ENCODE measurements at places on chromosomes 5 and 9. TPM values are rescaled to one million over a fixed set of nuclear protein-coding genes. Genes with fewer than 3 reads are reported as not detected.

The SNAPC4 gene
- 28.0 TPM for total RNA-seq

The CCL21 gene
- total RNA-seq = not detected

The PCDHGC3 gene
- total RNA-seq = not detected

The PRRT1B gene
- total RNA-seq = not detected

The SH2D3C gene
- 20.4 TPM for total RNA-seq

The PLAC8L1 gene
- total RNA-seq = not detected

The C5 gene
- 1.5 TPM for total RNA-seq

The DEPDC1B gene
- 25.5 TPM for total RNA-seq

The FAM151B gene
- 0.30 TPM for total RNA-seq

The CNTNAP3B gene
- not detected for total RNA-seq

The LAMC3 gene
- total RNA-seq = 0.91 TPM

The CBY3 gene
- 0.68 TPM for total RNA-seq

The TMEM232 gene
- total RNA-seq = 1.2 TPM

The CSF1R gene
- not detected for total RNA-seq

The CDH6 gene
- total RNA-seq = not detected

The EIF4E1B gene
- total RNA-seq = not detected

The CAMK2A gene
- total RNA-seq = not detected

The HMMR gene
- 88.6 TPM for total RNA-seq

The PCDHAC2 gene
- not detected for total RNA-seq

The RNF183 gene
- total RNA-seq = not detected

The PAXX gene
- 60.1 TPM for total RNA-seq

The ADAMTS19 gene
- total RNA-seq = not detected

The PCDHB15 gene
- total RNA-seq = not detected

The C5orf58 gene
- total RNA-seq = not detected
